T-helper 17 cell (primary cell): ENCODE measurements at places on chromosomes 1 and 21.

- DNase-seq, result no peak
Measured at GRCh38 chr1:12669529-12670068, 25.7 kb downstream of the AADACL4 start.

DNA sequence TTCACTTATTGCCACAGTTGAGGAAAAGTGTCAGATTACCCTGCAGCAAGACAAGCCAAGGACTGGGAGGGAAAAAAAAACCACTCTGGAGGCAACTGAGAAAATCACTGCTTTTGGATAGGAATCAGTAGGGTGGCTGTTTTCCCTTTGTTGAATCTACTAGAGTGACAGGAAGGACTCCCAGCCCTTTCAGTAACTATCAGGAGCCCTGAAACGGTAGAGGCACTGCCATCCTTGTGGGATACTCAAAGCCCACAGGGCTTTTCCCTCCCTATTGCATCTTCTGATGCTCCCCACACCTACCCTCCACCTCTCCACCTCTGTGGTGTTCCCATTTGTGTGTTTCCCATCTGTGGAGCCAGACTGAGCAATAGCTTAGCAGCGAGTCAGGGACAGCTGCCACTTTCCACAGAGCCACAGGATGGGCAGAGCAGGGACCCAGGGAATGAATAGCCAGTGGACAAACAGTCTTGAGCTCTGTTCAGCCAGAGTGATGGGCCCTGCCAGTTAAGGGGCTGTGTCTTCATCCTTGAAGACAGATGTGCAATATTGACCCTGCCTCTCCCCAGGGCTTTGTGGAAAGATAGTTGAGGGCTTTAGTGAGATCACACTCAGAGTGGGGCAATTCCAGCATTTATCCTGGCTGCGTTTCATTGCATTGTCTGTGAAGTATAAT is 13.9 kb downstream of the UBIAD1 start:
- DNase-seq, result no peak

- DNase-seq, result no peak
Measured at GRCh38 chr1:182048562-182048961, 12.9 kb downstream of the ZNF648 start.

DNA sequence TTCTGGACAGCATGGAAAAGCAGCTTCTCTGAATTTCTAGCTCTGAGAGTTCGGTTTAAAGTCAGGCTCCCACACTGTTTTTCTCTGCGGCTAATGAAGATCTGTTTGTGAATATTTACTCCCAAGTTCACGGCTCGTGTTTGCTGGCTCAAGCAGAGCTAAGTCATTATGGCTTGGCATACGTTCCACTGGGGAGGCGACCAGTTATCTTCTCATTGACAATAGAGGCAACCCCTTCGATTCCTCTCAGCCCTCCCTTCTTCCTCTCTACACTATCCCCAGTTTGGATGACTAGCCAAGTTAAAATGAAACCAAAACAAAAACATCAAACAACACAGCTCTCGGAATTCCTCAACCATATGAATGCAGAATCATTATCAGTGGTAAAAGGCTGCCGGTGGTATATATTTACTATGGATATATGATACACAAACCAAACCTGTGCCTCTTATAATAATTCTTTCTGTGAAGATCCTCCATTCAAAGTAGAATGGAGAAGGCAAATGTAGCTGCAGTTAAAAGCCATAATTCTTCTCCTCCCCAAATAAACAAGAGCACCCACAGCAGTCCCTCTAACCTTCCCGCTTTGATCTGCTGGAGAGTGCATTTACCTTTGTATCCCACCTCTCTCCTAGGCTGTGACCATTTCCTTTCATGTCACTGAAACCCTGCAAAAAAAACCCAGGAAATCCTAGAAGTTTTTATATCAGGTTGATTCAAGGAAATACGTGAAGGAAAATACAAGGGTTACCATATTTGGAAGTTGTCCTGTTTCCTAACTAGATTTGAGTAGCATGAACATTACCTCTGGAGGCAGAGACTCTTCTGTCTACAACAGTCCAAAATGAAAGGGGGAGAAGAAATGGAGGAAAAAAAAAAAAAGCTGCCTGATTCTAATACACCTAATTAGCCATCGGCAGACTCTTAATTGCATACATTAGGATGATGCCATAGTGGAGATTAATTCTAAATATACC is 108.3 kb upstream of the USH2A start:
- no peak for DNase-seq

DNA sequence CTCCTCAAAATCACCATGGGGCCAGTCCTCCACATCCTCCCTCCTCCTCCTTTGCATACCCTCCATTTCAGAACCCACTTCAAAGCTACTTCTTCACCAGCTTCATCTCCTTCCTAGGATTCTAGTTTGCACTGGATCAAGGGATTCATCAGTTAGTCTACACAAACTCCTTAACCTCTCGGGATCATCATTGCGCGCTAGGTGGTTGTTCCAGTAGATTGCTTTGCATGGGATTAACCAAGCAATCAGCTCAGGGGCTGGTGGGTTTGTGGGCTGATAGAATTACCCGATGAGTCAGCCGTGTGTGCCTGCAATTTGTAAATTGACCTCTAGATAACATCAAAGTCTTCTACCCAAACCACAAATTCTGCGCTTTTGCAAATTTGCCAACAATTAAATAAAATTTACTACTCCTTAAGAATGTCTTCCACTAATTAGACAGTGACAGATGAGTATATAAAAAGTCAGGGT is 7.7 kb downstream of the KANK4 start:
- no peak for DNase-seq

DNA sequence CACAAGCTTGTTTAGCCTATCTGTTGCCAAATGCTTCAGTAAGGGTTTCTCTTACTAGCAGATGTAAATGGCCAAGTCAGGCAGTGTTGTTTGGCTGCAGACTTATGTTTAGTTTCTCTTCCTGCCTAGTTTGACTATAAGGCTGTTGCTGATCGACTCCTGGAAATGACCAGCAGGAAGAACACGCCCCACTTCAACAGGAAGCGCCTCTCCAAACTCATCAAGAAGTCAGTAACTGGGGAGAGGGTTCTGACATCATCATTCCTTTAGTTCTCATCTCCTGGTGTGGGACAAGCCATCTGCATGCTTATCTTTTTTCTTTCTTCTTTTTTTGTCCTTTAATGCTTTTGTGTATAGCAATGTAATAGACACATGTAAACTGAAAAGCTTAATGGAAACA is 25.1 kb downstream of the RRP1B start:
- no peak for DNase-seq

DNA sequence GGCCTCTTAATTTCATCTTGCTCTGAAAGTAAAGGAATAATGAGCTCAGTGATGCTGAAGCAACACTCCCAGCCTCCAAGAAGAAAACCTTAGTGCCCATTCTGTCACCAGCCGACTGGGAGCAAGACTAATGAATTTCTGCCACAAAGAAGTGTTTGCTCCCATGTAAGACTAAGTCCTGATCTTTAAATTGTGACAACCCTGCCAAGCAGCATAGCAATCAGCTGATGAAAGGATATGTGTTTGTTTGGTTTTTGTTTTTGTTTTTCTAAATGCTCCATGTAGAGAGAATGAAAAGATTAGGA is 113.7 kb upstream of the PALMD start:
- DNase-seq, result no peak

GRCh38 chr1:184504040-184504954 is 117.5 kb downstream of the C1orf21 start:
- DNase-seq, result no peak

GRCh38 chr21:36310016-36310415 is 10.0 kb upstream of the MORC3 start:
- DNase-seq, result no peak

- no peak for DNase-seq
Measured at GRCh38 chr21:42781971-42782722, 97.2 kb downstream of the WDR4 start.

DNA sequence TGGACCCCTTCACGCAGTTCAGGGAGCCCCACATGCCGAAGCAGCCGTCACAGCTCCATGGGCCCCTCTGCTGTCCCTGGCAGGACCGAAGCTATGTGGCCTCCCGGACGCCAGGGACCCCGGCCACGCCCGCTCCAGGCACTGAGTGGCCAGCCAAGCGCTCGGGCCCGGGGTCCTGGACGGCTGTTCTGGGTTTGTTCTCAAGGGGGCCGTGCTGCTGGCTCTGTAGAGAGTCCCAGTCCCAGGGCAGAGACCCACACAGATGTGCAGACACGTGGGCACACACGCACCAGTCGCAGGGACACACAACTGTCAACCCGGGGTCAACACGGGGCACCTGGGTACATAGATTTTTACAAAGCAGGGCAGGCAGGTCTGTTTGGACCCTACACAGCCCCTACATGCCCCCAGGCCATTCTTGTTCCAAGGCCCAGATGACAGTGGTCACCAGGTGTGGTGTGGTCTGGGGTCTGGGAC is 6.7 kb downstream of the B3GALT6 start:
- DNase-seq, result no peak
